ENCODE measurements at places on chromosomes 7 and 10.
A peak's percentile ranks its signal among the peaks of the same experiment; 100 is the strongest.

- DNase-seq = no peak
These were observed 23.7 kb upstream of the TRPV6 start for GRCh38 chr7:142908921-142909890.

GRCh38 chr7:65609131-65609530, 235.5 kb downstream of the ZNF92 start:
- no peak for DNase-seq

DNA sequence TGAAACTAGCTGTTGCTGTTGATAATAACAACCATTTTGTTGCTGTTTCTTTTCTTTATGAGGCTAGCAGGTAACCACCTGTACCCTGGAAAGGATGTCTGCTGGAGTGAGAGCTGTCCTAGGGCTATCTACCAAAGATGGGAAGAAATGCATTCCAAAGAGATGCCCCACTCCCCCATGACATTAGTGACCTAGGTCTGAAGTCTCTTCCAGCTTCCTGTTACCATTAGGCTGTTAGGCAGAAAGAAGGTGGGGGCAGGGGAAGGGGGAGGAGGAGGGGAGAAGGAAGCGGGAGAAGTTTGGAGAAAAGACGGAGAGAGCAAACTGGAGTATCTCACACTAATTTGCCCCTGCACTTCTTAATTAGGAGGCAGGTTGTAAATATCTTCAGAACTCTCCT, 118.5 kb downstream of the ABLIM1 start:
- no peak for DNase-seq

- DNase-seq = no peak
These were observed 117.2 kb downstream of the UBE2H start for GRCh38 chr7:129835569-129835968.

DNA sequence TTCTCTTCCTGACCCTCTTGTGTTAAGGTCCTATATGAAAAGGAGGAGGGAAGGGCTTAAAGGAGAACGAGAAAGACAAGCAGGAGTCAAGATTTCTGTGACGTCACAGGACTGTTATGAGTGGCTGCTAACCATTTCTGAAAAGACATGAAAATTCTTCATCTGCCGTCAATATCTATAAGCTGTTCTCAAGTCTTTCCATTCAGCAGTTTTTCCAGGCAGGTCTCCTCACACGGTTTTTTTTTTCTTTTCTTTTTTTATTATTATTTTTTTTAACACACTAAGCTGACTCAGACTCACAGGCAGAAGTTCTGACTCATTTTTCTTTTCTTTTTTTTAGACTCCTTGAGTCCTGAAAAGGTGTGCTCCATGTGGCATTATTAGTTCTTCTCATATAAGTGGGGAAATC, 72.0 kb downstream of the DGKI start:
- DNase-seq = no peak

GRCh38 chr10:29324220-29324841, 35.5 kb downstream of the LYZL1 start:
- no peak for DNase-seq

- DNase-seq = no peak
These were observed 114.0 kb upstream of the HGF start for GRCh38 chr7:81883801-81884393.

- no peak for DNase-seq
These were observed 96.6 kb downstream of the ZNF438 start for GRCh38 chr10:30935078-30935477.

- DNase-seq = no peak
These were observed 224.3 kb downstream of the POU6F2 start for GRCh38 chr7:39202041-39202440.

DNA sequence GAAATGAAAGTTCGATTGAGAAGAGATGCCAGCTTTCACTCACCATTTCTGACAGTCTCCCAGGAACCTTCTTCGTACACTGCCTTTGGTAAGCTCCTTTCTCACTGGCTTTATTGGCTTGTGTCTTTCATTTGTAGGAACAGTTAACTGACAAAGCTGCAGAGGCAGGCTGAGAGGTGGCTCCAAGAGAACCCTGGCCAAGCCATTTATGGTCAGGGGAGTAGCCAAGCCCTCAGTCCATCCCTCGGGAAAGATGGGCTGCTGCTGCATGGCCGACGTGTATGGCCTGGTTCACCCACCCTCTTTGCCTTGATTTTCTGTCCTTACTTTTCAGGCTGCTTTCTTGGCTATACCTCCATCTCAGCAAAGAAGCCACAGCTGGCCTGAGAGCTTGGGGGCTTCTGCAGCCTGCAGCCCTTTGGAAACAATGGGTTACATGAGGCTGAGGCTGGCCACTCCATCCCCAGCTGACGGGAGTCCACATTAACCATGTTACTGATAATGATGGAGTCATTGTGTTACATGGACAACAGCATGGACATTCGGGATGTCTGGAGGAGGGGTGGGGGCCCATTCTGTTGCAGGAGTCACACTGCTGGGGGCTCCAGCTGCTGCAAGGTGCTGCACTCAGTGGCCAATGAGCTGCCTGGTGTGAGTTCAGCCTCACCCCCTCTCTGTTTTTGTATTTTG, at the start of gene OPALIN:
TSS of gene OPALIN (minus strand) at position 152 of the 690 bp plus-strand sequence. CDS start at position 46, 106 bp downstream.
- no peak for DNase-seq

DNA sequence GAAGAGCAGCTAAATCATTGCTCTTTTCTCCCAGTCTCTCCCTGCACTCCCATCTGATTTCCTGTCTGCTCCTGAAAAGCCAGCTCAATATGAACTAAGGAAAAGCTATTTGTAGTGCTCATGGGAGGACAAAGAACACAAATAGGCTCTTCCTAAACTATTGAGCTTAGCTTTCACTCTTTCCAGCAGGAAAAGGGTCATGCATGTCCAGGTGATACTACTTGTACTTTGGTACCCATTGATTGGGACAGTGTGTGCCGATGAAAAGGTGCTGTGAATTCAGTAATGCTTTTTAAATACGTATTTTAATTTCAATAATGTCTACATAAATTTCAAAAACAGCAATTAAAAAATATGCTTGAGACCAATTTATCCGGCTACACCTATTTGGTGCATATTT, 37.5 kb upstream of the ATXN7L1 start:
- DNase-seq = no peak

DNA sequence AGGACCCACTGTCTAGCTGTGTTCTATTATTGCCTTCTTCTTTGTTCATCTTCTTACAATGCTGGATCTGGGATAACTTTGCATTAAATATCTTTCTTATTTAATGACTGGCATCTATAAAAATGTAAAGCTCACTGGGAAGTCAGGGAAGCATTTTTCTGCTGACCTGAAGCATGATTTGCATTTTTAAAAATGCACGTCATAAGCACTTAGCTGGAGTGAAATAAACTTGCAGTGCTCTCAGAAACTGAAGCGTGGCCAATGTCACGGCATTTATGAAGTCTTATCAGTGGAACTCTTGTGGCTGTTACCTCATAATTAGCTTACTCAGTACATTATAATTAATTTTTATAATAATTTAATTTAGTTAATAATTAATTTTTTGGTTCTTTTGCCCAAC, 59.1 kb downstream of the FRMD4A start:
- no peak for DNase-seq

GRCh38 chr10:50604049-50604640, 19.6 kb downstream of the SGMS1 start:
- DNase-seq = no peak

DNA sequence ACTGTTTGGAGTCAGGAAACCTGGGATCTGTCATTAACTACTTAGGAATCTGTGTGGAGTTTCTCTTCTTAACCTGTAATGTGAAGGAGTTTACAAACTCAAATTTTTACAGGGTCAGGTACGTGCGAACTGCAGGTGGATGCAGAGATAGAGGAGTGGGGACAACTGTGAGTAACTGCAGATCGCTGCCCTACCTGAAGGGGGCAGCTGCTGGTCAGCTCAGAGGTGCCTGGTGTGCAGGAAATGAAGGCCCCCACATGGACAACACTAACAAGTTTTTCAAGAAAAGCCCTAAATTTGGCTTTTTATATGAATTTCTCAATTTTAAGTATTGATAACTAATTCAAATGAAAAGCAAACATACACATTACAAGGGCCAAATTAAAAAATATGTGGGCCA, 380.0 kb downstream of the REEP3 start:
- DNase-seq = no peak

GRCh38 chr7:151744656-151745638, 132.0 kb downstream of the PRKAG2 start:
- DNase-seq = no peak

DNA sequence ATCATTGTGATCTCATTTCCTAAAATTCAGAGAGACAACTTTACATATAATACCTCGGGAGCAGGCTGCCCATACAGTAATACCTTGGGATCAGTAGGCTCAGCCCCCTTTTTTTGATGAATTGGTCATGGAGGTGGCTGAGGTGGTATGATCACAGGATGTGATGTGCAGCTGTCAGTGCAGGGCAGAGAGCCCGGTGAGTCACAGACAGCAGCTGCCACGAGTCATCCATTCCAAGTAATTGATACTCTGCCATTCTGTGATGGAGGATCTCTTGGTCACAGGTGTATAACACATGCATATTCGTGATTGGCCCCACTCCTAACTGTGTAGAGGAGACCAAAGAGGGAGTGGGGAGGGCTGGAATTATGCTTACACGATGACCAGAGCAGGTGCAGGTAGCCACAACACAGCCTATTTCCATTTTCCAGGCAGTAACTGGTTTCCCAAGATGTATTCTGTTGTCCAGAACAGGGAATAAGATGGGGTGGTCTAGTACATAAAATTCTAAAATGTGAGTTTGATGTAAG, 14.1 kb downstream of the NRCAM start:
- peak; percentile 31 for DNase-seq

DNA sequence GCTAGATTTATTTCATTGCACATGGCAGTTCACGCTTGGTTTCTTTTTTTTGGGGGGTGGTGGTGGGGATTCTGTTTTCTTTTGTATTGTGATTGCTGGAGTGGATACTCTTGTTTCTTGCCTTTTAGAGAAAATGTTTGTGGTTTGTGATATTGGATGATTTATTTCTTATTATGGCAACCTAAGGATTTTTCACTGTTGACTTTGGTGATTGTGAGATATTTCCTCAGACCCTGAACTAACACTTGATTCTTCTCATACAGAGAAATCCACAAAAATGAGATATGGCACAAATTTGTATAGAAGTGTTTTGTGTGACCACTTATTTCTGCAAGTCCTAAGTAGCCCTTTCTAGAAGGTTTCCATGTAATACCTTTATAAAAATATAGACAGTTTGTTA, 871.1 kb downstream of the LRMDA start:
- no peak for DNase-seq

DNA sequence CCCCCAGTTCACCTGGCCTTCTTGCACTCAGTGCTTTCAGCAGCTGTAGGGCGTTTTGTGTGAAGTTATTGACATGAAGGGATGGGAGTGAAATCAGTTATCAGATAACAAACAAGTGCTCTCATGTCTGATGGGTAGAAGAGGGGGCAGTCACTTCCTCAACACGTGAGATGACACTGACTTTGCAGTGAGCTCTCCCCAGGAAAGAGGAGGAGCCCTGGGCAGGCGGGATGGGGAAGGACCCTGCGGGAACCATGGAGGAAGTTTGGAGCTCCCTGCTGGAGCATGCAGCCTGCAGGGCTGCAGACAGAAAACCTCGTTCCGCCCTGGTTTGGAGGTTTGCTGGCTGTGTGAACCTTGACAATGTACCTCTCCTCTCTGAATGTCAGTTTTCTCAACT, 38.7 kb downstream of the GPR26 start:
- no peak for DNase-seq

DNA sequence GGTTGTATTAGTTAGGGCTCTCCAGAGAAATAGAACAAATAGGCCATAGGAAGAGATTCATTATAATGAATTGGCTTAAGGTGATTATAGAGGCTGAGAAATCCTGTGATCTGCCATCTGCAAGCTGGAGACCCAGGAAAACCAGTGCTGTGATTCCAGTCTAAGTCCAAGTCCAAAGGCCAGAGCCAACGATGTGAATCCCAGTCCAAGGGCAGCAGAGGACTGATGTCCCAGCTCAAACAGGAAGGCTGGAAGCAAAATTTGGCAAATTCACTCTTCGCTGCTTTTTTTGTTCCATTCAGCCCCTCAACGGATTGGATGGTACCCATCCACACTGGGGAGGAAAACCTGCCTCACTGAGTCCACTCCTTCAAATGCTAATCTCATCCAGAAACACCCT, 68.0 kb downstream of the JCAD start:
- DNase-seq = no peak

DNA sequence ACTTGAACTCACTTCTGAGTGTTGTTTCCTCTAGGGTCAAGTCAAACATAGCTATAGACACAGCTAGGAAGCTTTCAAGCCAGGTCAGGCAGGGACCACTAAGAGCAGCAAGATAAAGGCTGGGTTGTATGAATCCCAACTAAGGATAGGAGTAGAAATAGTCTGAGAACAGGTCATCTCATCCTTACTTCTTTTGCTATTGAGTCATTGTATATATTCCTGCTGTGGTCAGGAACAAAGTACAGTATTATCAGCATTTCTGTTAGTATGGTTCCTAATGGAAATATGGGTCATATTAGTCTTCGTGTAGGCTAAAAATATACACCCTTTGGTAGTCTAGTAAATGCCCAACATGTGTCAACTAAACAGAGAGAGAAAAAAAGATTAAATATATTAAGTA, 145.3 kb downstream of the BTAF1 start:
- no peak for DNase-seq

DNA sequence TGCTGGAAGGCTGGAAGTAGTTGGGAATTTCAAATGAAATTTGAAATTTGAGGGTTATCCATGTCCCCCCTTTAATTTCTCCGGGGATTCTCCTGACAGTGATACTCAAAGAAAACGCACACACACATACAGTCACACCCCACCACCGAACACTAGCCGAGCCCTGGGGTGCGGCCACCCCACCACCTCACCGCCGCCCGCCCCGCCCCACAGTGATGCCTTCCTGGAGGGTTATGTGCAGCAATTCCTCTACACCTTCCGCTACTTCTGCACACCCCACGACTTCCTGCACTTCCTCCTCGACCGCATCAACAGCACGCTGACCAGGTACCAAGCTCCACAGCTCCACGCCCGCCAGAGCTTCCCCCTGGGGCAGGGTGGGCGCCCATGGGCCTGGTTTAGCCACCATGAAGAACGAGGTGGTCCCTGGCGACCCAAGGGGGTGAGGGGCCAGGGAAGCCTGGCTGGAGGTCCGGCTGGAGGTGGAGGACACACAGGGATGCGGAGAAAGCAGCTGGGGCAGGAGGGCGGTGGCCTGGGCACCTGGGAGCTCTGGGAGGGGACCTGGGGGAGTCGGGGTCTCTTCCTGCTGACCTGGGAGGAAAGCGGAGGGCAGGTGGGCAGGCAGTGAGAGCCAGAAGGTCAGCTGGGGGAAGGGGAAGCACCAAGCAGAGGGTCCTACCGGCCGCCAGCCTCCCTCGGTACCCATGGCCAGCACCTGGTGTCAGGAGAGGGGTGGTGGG, 19.4 kb upstream of the UTF1 start:
- DNase-seq = no peak

DNA sequence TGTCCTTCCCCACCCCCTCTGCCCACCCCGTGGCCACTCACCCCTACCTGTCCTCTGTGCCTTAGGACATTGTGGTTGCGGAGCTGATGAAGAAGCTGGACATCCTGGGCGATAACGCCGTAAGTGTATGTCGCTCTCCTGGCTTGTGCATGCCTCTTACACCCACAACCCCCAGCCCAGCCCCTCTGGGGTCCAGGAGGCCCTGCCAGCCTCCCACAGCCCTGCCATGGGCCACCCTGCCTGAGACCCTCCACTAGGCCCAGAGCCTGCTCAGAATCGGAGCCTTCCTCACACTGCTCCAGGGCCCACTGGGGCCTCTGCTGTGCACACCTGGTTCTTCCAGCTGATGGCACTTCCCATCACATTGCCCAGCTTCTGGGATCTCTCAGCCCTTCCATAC, 36.8 kb upstream of the DPYSL4 start:
- DNase-seq = no peak

- no peak for DNase-seq
These were observed 9.1 kb upstream of the TOMM7 start for GRCh38 chr7:22831602-22832305.

- DNase-seq = no peak
These were observed 72.8 kb downstream of the CCNY start for GRCh38 chr10:35409094-35409582.

All from stimulated activated CD4-positive, alpha-beta T cell treated with anti-CD3 and anti-CD28 coated beads, Interleukin-15, amount 100 ng/mL, for 48 hours (primary cell).